CD4-positive, alpha-beta T cell treated with Interleukin-17A for 4 hours (primary cell): ENCODE measurements at places on chromosomes 2 and 18.

- no peak for DNase-seq
Measured at GRCh38 chr2:217907266-217907665, 95.5 kb downstream of the TNS1 start.

GRCh38 chr2:237201461-237202287 lies 116.0 kb downstream of the COPS8 start:
- DNase-seq: no peak

- no peak for DNase-seq
Measured at GRCh38 chr2:218745559-218746469, 35.2 kb downstream of the TTLL4 start.

- no peak for DNase-seq
Measured at GRCh38 chr2:128365217-128365905, 46.7 kb upstream of the HS6ST1 start.

DNA sequence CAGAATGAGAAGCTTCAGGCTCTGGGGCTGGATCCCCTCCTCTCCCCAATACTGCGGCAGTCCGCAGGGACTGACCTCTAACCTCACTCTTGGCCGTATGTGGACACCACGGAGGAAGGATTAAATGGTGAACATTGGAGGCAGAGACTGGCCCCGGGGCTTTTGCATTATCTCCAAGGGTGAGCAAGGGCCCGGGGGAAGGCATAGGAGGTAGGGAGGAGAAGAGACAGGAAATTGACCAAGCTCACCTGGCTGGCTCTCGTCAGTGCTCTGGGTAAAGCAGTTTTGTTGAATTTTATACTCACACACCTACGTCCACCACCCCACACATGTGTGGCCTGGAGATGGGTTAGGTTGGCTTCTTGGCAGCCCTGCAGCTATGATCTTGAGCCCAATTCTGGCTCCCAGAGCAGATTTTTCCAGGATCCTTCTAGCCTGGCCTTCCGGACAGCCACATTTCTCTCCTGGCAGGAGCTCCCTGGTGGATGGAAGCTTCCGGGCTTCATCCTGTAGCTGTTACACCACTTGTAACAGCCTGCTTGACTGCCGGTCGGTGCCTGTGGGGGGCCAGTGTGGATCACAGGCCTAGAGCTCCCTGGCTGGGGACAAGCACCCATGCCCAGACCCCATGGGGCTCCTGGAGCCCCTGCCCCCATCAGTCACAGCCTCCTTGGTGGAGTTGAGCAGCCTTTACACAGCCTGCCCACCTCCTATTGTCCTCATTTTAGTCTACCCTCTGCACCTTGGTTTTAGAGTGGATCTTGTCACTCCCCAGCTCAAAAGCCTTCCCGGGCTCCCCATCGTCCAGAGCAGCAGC lies 7.6 kb downstream of the ITM2C start:
- no peak for DNase-seq

DNA sequence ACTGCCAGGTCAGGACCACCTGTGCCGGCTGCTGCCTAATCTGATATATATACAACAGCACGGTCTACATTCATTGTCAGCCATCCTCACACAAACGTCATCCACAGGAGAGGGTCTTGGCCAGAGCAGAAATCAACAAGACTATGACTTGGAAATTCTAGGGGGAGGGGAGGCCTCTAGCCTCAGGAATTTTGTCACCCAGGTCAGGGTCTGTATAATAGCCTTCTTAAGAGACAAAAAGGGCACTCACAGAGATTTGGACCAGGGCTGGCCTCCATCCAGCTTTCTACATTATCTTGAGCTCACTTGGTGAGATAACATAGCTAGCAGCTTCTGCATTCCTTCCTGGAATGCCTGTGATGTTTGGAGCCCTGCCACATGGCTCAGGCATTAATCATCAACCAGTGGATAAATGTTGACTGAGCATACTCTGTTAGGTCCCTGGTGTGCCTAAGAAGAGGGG lies 50.4 kb upstream of the CTIF start:
- no peak for DNase-seq

DNA sequence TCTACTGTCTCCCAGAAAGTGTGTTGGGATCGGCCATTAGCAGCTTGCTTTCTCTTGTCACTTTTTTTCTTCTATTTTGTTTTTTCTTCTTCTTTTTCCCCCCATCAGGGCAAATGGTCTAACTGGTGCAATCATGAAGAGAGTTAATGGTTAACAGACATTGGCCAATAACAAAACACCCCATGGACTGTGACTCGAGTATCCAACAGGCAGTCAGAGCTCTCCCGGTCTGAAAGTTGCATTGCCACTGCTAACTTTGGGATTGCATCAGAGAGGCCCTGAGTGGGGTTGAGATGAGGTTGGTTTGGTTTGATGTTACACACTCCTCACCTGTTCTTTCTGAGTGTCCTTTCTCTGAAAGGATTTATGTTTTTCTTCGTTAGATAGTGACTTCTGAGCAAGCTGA lies 12.9 kb upstream of the SNORC start:
- DNase-seq: no peak

GRCh38 chr2:237478979-237479378 lies 8.1 kb upstream of the MLPH start:
- no peak for DNase-seq

DNA sequence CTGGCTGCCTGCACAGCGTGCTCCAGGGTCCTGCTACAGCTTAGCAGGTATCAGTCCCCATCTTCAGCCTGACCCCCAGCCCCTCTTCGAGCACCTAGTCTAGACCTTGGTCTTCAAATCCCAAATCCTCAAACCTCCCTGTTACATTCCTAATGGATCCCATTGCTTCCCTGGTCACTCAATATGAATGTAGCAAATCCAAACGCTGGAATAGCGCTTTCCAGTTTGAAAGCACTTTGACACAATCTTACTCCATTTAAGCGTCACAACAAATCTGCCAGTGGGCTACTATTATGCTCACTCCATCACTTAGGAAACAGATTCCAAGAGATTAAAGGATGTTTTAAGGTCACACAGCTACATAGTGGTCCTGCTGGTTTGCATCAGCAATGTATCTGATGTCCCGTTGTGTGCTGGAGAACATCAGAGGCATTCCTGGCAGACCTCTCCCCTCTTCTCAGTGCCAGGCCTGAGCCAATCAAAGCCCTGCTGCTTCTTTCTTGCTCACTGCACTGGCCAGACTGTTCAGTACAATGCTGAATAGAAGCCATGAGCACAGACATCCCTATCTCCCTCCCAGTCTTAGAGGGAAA lies 11.1 kb upstream of the INO80C start:
- no peak for DNase-seq

DNA sequence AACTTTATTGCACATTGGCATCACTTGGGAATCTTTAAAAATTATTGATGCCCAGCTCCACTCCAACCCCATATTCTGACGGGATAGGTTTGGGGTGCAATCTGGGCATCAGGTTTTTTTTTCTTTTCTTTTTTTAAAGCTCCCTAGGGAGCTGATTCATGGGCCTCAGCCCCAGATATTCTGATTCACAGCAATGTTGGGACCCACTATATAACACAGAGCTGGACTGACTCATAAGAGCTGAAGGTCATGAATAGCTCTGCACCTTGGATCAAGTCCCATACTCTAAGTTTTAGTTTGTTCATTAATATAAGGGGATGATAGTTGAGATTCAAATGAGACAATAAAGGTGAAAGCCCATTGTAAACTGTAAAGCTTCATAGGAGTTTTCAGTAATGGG lies 191.1 kb upstream of the REV1 start:
- DNase-seq: no peak

DNA sequence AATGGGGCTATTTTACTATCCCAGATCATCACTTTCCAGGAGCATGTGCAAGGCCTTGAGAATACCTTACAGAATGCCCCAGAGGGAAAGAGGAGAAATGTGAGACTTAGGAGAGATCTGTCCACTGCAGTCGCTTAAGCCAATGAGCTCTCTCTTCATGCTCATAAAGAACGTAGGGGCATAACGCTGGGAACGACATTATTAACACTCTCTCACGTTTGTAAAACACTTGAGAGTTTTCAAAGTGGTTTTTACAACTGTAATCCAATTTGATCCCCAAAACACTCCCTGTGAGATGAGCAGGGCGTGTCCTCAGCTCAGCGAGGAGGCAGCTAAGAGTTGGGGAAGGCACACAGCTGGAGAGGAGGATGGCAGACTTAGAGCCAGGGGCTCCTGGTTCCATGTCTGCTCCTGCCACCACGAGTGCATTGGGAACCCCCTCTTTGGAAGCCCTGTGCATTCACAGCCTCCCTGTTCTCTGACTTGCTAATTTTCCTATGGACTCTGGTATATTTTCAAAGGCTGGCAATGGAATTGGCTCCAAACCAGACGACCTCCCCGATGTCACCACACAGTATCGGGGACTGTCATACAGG lies 97.4 kb downstream of the PLB1 start:
- no peak for DNase-seq

GRCh38 chr2:232438951-232439757 lies 16.8 kb upstream of the ALPI start:
- DNase-seq: peak; percentile 54

GRCh38 chr2:147068071-147068470 lies 776.8 kb upstream of the ACVR2A start:
- DNase-seq: no peak

DNA sequence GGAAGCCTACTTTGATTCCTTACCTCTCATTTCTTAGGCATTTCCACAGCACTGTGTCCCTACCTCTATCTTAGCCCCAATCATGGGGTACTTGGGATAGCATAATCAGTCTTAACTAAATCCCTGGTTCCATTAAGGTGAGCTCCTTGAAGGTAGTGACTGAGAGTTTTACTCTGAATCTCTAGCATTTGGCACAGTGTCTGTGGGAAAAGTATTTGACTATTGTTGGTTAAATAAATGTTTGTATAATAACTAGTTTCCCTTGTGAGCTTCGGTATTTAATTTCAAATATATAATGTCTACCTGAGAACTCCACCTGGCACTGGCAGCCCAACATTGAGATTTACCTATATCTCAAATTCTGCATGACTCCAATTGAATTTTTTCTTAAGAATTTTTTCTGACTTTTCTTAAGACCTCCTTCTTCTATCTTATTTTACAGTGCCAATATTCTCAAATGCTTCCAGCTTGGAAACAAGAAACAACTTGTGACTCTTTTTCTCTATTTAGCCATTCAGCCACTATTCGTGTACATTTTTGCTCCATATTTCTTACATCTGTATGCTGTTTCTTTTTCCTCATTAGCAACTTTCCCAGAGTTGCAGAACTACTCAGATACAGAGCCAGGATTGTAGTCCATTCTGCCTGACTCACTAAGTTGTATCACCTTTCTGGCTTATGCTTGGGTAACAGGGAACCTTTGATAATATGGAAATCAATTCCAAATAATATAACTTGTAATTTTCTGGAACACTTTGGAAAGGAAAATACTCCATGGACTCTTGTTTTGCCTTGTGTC lies 214.0 kb upstream of the NT5C1B start:
- no peak for DNase-seq

DNA sequence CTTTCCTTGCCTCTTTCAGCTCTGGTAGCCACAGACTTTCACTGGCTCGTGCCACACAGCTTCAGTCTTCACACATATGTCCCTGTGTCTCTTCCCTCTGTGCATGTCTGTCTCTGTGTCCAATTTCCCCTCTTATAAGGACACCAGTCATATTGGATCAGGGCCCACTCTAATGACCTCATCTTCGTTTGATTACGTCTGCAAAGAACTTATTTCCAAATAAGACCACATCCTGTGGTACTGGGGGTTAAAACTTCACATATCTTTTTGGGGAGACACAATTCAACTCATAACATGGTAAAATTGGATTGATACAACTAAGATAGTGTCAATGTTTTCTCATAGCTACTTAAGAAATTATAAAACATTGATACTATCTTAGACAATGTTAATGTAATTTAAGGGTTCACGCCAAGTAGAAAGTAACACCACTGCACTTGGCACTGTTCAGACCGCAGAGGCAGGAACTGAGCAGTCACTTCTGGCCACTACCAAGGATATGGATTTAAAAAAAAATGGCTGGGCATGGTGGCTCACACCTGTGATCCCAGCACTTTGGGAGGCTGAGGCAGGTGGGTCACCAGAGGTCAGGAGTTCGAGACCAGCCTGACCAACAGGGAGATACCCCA lies 119.6 kb upstream of the EPAS1 start:
- no peak for DNase-seq

- no peak for DNase-seq
Measured at GRCh38 chr2:222057347-222058073, 241.3 kb downstream of the PAX3 start.

- DNase-seq: no peak
Measured at GRCh38 chr2:121735518-121736074, 1.1 kb downstream of the NIFK start.

GRCh38 chr2:208042041-208042440 lies 16.7 kb upstream of the PLEKHM3 start:
- DNase-seq: no peak

GRCh38 chr2:200211643-200212042 lies 94.8 kb upstream of the SPATS2L start:
- DNase-seq: no peak

- no peak for DNase-seq
Measured at GRCh38 chr18:79484661-79485621, 89.2 kb downstream of the NFATC1 start.

DNA sequence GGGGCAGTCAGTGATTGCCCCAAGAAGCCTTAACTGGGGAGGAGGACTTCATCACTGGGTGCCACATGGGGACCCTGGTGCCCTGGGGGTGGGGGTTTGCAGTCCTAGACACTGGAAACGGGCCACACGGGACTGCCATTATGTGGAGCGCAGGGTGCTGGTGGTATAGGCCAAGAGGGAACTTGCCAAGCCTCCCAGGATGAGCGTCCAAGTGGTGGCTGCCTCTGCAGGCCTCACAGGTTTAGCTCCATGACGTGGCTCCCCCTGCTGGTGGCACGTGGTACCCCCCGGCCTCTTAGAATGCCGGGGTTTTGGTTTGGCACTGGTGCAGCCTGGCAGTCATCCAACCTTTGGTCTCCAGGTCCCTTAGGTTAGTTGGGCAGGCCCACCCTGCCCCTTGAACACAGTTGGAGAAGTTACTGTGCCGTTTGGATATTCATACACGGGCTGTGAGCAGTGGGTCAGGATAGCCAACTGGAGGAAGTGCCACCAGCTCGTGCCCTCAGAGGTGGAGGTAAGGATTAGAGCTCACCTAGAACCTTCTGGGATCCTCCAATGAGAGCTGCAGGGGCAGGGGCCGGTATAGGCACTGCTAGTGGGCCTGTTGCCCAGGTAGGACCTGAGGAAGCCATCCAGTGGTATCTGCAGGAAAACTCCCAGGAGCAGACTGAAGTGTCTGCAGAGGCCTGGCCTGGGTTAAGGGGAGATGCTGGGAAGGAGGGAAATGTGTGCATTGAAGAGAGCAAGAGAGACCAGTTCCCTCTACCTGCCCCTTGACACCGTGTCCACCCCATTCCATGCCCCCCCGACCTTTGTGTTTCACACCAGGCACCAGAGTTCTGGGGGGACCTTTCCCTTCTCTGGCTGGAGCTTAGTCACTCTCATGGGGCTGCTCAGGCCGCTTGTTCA lies 5.7 kb downstream of the PTMA start:
- peak; percentile 94 for DNase-seq

DNA sequence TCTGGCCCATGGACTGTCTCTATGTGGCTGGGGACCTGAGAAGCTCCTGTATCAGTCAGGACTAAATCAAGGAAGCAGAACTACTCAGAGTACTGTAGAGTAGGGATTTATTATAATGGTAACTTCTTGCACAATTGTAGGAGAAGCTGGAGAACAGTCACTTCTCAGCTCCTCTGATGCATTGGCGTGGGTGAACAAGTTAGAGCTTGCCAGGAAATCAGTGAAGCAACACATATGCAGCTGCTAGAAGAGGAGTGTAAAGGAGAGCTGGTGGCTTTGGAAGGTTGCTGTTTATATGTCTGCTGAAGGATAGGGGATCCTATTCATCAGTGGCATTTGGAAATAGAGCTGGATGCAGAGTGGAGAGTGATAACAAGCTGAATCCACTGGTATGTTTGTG lies 215.5 kb upstream of the CWC22 start:
- no peak for DNase-seq
